ENCODE measurements at places on chromosomes 3 and 15.

DNA sequence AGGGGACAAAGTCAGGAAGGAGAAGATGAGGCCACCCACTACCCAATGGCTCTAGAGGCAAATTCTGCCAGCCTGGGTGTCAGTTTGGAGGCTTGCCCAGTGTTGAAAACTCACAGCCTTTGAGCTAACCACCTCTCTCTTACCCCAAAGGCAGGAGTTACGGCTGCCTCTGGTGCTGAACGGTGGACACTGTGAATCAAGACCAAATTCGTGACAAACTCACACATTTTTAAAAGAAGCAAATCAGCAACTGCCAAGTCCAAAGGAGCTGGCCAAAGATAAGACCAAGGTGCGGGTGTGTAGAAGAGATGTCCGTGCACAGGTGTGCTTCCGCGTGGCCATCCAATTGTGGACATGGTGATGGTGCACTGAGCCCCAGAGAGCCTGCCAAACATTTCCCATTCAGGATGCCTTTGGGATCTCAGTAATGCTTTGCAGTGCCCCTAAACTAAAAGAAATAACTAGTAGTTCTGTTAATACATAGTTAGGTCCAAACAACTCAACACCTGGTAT is 74.6 kb downstream of the FAM174B start:
- no peak for DNase-seq

DNA sequence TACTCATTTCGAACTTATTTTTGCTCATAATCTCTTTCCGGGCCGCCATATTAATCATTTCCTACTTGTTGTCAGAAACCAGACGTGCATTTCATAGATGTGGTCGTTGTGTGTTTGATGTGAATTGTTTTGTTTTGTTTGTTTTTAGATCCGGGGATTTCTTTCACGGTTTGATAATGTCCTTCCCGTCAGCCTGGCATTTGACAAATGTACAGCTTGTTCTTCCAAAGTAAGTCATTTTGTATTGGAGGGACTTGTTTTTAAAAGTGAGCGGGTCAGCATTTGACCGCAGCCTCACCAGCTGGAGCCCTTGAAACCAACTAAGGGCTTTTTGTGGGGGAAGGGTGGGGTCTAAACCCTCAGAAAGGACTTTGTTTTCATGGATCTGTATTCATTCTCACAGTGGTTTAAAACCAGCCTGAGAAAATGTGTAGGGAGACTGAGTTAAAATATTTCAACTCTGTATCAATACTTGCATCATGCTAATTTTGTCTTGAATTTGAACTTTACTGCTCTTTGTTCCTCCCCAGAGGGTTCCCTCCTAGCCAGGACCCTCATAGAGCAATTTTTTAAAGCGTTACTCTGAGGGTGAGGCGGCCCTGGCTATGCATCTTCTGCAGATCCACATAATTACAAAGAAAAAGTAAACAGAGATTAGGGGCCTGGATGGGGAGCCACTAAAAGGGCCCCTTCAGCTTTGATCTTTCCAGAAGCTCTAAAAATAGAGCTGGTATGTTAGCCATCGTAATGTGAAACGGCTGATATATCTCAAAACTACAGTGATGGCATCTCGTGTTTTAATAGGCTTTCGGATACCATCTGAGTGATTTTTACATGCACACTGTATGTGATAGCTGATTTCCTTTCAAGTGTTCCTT is 107.9 kb downstream of the ATG7 start:
- DNase-seq = peak; percentile 89

- no peak for DNase-seq
These were observed 236.8 kb upstream of the NR2E3 start for GRCh38 chr15:71573599-71573998.

DNA sequence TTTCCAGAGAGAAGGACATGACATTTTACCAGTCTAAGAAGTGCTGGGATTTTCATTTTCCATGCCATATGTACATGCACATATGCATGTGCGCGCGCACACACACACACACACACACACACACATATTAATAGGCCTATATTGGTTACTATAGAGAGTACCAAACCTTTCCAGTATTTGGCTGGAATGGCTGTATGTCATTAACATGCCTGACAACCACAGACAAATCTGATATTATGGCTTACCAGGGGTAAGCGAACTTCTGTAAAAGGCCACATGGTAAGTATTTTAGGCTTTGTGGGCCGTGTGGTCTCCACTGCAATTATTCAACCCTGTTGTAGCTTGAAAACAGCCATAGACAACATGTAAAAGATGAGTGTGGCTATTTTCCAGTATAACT is 97.2 kb upstream of the TSPAN3 start:
- no peak for DNase-seq

DNA sequence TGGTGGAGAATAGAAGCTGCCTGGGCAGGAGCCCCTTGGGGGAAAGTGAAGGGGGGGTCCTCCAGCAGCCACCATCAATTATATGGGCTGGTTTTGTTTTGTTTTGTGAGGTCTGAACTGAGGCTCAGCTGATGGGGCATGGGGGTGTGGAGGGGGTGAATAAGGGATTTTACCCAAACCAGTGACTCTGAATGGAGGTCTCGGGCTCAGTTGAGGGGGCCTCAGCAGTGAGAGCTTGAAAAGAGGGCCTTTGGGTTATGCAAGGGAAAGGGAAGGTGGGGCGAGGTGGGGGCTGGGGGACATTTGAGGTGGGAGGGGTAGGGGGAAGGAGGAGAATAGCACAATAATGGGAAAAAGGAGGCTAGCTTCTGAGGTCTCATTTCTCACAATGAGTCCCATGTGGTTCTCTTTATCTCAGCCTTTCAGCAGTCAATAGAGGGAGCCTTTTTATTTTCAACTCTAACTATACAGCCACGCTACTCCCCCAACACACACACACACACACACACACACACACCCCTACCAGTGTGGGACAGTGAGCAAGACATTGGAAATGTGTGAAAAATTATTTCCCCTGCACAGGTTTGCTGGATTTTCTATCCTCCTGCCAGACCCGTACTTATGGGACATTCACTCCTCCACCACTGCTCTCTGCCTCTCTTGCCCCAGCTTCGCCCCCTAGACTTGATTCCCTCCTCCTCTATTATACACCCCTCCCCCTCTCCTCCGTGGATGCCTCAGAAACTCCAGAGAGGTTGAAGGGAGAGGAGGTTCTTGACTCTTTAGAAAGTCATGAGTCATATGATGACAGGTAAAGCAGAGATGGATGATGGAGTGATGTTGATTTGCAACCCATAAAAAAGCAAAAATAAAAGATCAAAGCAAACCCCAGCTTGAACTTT is 96.0 kb downstream of the GTPBP8 start:
- DNase-seq = peak; percentile 40

DNA sequence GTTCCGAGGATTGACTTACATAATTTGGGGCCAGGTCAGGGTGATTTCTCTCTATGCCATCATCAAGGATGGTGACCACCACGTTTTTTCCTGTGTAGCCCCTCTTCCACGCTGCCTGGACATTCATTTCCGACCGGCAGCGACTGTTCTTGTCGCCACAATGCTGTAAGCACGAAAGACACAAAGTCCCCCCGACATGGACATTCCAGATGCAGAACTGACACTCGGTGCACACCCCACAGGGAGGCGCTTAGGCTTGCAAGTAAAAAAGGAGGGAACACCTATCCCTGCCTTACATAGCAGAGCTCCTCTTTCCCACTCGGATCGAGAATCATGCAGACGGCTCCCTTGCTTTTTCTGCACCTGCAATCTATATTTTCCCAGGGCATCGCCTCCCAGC is 58.2 kb downstream of the PCSK6 start:
- DNase-seq = no peak

DNA sequence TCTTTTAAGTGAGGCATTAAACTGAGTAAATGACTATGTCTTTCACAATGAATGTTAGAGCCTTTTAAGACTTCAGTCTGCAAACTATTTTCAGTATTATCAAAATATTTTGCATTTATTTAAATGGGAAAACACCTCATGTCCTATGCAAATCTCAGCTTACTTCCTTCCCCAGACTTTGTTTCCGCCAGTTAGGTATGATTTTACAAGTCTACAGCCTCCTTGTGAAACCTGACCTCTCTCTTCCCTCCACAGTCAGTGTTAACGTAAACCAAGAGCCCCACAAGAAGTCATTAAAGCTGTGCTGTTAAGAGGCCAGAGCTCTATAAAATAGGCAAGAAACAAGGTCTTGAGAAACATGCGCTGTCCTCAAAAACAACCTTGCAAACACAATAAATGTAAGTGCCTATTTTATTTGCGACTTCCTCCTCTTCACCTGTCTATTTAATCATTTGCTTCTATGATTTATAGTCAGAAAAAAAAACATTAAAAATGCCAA is 48.3 kb downstream of the PRTG start:
- DNase-seq = peak; percentile 74

GRCh38 chr15:53401503-53401902 is 358.0 kb downstream of the WDR72 start:
- no peak for DNase-seq

GRCh38 chr3:50192689-50193141 is 1.3 kb downstream of the GNAT1 start:
- DNase-seq = peak; percentile 83

DNA sequence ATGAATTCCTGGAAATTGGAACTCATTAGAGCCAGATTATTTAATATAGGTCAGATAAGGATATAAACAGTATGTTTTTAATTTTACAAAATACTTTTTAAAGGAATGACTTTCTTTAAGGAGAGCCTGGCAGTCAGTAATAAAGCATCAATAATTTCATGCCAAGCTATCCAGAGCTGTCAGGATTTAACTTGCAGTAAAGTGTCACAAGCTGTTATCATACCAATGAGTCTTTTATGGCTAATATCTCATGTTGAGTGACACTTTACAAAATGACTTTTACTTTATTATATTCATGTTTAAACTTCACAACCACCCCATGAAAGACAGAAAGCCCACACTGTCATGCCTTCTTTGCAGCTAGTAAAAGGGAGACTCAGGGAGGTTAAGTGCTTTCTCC is 72.9 kb upstream of the C3orf49 start:
- no peak for DNase-seq

GRCh38 chr3:104546301-104546700 is 820.4 kb upstream of the ALCAM start:
- DNase-seq = no peak

DNA sequence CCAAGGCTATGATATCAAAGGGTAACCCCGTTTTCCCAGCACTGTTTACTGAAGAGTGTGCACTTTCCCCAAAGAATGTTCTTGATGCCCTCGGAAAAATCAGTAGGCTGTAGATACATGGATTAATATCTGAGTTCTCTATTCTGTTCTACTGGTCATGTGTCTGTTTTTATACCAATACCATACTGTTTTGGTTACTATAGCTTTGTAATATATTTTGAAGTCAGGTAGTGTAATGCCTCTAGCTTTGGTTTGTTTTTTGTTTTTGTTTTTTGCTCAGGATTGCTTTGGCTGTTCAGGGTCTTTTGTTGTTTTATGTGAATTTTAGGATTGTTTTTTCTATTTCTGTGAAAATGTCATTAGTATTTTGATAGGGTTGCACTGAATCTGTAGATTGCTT is 95.1 kb downstream of the PLD1 start:
- DNase-seq = no peak

- no peak for DNase-seq
These were observed 770.8 kb upstream of the BCHE start for GRCh38 chr3:166607933-166608521.

DNA sequence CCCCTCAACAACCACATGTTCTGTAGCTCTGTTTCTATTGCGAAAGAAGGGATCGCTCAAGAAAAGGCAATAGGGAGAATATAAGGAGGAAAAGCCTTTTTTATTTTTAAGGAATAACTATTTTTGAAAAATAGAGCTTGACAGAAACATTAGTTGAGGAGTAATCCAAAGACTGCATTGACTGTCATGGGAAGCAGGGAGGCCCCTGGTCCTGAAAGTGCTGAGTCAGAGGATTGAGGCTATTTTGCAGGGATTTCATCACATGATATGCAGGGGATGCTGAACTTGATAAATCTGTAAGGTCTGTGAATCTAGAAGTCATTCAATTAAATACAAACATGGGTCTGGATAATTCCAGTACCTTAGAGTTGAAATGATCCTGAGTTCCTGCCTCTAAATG is 92.0 kb downstream of the MTHFS start:
- no peak for DNase-seq

DNA sequence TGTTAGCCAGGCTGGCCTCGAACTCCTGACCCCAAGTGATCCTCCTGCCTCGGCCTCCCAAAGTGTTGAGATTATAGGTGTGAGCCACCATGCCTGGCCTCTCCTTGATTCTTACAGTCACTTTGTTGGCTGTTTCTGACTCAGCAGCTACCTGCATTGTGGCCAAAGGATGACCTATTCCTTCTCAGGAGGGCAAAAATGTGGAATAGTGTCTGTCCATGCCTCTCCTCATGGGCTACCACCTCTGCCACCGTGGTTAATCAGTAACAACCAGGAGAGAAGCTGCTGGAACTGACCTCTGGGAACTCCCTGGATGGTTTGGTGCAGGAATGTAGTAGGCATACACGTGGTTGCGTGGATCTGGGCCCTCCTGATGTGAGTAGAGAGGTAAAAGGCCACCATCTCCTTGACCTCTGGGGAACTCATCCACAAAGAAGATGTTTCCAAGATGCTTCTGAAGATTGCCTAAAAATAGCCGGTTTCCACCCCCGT is 63.3 kb downstream of the FLNB start:
- no peak for DNase-seq

DNA sequence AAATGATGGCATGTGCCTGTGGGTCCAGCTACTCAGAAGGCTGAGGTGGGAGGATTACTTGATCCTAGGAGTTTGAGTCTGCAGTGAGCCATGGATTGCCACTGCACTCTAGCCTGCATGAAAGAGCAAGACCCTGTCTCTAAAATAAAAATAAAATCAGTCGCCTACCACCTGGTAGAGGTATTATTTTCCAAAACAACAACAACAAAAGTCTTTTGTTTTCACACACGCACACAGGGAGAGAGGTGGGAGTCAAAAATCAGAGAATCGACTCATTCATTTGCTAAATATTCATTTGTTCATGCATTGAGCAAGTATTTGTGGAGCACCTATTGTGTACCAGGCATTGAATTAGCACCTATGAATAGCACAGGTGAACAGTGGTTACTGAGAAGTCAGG is 218.1 kb downstream of the LRTM1 start:
- no peak for DNase-seq

DNA sequence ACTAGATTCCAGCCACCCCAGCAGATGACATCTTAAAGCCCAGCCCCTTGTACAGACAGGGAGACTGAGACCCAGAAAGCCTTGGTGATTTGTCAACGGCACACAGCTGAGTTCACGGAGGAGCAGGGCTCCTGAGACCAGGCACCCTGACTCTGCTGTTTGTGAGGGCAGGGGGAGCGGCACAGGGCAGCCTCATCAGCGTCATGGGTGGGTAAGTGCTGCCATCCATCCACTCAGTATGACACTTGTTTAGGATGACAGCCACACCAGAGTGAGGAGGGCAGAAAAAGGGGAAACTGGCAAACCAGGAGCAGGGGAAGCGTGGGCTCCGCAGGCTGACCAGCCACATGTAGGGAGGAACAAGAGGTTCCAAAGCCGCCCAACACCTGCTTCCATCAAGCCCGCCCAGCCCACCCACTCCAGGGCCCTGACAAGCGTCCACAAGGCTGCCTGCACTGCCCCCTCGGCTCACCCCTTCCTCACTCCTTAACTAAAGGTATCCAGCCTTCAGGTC is 19.9 kb downstream of the RBPMS2 start:
- no peak for DNase-seq

- no peak for DNase-seq
These were observed 44.6 kb upstream of the ARPP21 start for GRCh38 chr3:35594739-35595138.
